ENCODE measurements at places on chromosomes 16 and 17.

DNA sequence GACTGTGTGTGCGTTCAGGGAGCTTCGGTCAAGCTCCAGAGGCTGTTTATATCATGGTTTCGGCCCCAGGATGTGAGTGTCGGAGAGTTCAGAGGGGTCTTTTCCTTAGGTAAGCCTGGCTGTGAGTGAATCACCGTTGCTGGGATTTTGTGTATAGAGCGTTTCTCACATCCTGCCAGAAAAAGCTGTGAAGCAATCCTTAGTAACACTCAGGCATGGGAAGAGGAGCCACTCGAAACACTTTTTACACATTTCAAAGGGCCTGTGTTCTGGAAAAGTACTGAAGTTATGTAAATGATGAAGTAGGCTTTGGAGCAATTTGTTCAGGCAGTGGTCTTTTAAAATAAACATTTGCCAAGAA is 662 bp downstream of the PGS1 start:
- no peaks in the 10 kb centered on the region for H3K36me3 ChIP-seq
- peak overlapping the region; percentile 90 for H3K27ac ChIP-seq
- no peaks in the 10 kb centered on the region for H3K27me3 ChIP-seq
- H3K4me3 ChIP-seq, result peak overlapping the region; percentile 98
- DNase-seq, result peak; percentile 66
- H3K4me1 ChIP-seq, result peaks cover 26% of the 10 kb centered on the region

- no peaks in the 10 kb centered on the region for H3K36me3 ChIP-seq
- no peaks in the 10 kb centered on the region for H3K27me3 ChIP-seq
- no peaks in the 10 kb centered on the region for H3K4me1 ChIP-seq
- DNase-seq, result no peak
- H3K27ac ChIP-seq, result no peak overlapping the region
- no peak overlapping the region for H3K4me3 ChIP-seq
Observed at GRCh38 chr16:80997139-80997798, 9.4 kb downstream of the CMC2 start.

- peaks cover 46% of the 10 kb centered on the region for H3K36me3 ChIP-seq
- no peak overlapping the region for H3K27ac ChIP-seq
- no peak for DNase-seq
- H3K27me3 ChIP-seq, result no peaks in the 10 kb centered on the region
- H3K4me1 ChIP-seq, result no peaks in the 10 kb centered on the region
Observed at GRCh38 chr17:28698253-28698941, 13.3 kb downstream of the PROCA1 start.

DNA sequence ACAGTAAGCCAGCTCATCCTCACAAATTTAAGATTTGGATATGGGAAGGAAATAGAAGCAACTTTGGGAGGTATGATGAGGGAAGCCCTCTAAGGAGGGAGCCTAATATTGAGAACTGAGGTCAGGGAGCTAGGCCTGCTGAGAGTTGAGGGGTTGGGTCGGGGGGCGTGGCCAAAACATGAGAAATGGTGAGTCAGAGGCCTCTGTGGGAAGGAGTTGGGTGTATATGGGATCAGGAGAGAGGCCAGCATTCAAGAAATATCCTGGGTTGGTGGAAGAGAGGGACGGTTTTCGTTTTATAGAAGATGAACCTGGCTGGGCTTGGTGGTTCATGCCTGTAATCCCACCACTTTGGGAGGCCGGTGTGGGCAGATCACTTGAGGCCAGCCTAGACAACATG is 48.4 kb downstream of the CLEC16A start:
- H3K4me1 ChIP-seq, result peaks cover 9% of the 10 kb centered on the region
- no peaks in the 10 kb centered on the region for H3K27me3 ChIP-seq

- H3K4me1 ChIP-seq, result no peaks in the 10 kb centered on the region
- no peak overlapping the region for H3K27ac ChIP-seq
- H3K4me3 ChIP-seq, result no peak overlapping the region
- DNase-seq, result peak; percentile 34
- no peaks in the 10 kb centered on the region for H3K27me3 ChIP-seq
Observed at GRCh38 chr17:35256629-35257028, 13.8 kb downstream of the SLFN5 start.

DNA sequence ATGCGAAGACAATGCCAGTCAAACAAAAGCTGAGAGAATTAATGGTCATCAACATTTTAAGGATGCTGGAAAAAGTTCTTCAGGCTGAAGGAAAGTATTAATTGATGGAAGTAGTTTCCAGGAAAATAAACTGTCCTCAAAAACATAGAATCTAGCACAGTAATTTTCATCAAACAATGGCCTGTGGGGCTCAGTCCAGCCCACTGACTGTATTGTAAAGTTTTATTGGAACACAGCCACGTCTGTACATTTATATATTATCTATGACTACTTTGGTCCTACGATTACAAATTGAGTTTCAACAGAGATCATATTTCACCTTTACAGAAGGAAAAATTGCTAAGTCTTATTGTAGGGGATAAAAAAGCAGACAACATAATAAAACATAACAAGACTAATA is 484.5 kb downstream of the KCNJ2 start:
- H3K4me1 ChIP-seq, result no peaks in the 10 kb centered on the region
- no peak for DNase-seq
- no peak overlapping the region for H3K4me3 ChIP-seq
- H3K27me3 ChIP-seq, result no peaks in the 10 kb centered on the region

Data from mesendoderm (in vitro differentiated cells).